ENCODE measurements at places on chromosomes 7 and 10. TPM values are rescaled to one million over a fixed set of nuclear protein-coding genes. Genes with fewer than 3 reads are reported as not detected.

DNA sequence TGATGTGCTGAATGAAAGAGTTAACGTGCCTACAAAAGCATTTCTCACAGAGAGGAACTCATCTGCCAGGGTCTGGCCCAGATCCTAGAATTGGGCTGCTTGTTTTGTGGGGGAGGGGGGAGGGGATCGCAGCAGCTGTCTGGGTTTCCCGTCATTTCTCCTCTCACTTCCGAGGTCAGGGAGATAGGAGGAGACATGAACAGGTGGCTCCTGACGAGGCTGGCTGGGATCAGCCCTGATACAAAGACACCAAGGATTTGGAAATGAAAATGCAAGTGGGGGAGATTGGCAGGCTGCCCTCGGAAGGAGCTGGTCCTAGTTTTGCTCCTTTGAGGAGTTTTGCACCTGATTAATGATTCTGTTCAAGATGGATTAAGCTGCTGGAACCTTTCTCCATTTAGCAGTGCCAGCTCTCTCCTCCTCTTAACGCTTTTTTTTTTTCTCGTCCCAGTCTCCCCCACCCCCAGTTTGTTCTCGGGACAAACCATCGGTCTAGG is 86.8 kb upstream of the KMT2C start:
- DNase-seq = peak; percentile 21

DNA sequence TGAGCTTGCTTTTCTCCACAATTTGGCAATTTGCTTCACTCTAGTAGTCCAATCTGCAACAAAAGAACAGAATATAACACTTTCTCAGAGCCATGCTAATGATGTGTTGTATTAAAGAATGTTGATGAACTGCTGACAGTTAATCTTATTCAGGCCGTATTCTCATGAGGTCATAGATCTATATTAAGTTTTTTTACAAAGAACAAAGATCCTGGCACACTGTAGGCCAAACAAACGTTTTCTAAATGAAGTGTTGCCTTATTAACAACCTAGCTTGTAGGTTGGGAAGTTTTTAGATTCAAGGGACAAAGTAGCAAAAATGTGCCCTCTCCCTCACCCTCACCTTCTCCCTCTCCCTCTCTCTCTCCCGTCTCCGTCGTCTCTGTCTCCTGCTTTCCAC is 6.8 kb downstream of the HILPDA start:
- no peak for DNase-seq

DNA sequence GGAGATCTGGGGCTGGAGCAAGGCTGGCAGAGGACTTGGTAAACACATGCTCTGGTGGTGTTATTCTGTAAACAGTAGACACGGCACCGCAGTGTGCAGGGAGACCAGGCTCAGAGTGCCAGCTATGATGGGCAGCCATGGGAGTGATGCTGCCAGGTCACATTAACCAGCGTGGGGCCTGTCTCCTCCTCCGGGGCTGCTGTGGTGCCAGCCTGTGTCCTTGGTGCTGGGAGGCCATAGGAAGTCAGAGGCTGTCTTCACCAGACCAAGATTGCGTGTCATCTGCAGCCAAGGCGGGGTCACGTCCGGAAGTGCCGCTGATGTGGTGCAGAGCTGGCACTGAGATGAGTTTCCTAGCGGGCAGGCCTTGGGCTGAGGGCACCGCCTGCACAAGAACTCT is 236.0 kb downstream of the GLRX3 start:
- no peak for DNase-seq

DNA sequence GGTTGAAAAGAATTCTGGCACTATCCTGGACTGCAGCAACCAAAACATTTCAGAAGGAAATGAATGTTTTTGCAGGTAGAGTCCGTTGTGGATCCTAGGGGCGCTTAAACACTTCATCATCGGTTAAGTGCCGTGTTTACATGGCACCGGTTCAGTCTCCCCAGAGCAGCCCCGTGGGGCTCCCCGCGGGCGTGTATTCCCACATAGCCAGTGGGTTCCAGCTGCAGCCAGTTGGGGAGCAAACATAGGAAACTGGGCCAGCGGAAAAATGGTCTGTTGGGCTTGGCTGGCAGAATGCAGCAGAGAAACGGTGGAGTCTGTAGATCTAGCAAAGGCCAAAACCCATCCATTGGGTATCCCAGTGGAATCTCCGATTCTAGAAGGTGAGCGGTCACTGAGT is 113.0 kb upstream of the SH2B2 start:
- DNase-seq = no peak

- no peak for DNase-seq
Measured at GRCh38 chr10:127118034-127118433, 78.4 kb downstream of the INSYN2A start.

DNA sequence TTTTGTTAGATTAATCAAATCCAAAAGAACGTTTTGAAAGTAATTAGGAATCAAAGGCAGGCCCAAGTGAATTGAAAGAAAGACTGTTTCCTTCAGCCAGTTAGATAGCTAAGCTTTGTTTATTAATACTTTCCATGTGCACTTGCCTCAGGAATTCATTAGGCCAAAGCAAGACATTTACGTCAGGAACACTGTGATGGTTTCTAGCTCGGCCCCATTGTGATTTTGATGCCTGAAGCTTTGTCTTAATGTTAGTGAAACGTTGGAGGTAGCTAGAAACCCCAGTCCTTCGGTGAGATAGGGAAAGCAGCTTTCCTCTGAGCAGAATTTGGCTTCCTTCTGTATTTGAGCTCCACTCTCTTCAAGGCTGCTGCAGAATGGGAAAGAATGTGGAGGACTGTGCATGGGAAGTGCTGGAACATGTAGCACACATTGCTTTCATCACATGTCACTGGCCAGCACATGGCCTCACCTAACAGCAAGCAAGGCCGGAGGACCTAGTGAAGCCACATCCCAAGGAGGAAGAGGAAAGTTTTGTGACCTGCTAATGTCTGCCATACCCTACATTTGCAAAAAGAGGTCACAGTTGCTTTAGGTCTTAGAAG is 64.1 kb downstream of the PCGF5 start:
- DNase-seq = no peak

DNA sequence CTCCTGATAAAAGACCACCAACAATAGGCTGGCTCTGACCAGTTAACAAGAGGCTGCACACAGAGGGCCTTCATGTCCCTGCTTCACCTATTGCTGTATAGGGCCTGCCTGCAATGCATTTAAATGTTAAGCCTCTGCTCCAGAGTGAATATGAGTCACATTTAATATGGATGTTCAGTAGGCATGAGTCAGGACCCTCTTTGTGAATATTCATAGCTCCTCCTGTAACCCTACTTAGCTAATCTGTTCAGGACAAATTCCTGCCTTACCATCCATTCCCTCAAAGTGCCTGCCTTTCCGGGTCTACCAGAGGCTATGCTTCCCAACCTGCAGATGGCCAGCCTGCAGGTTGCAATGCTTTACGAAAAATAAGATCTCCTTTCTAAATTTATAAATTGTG is 32.5 kb downstream of the ARHGAP22 start:
- DNase-seq = no peak

GRCh38 chr7:33237036-33237435 is 107.7 kb downstream of the BBS9 start:
- no peak for DNase-seq

- no peak for DNase-seq
Measured at GRCh38 chr7:158329686-158330085, 257.9 kb downstream of the PTPRN2 start.

DNA sequence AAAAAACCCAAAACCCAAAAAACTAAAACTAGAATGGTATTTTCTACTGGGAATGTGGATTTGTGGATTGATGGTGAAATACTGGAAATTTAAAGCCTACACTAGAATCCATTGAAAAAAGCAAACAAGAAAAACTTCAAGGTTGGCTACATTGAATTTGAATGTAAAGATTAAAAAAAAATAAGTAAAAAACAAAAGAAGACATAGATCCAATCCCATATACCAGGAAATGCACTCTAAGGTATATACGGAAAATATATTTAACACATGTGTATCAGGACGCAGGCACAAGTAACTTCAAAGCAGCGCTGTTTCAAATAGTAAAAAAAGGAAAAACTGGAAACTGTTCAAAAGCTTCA is 754 bp upstream of the BBS9 start:
- DNase-seq = no peak

DNA sequence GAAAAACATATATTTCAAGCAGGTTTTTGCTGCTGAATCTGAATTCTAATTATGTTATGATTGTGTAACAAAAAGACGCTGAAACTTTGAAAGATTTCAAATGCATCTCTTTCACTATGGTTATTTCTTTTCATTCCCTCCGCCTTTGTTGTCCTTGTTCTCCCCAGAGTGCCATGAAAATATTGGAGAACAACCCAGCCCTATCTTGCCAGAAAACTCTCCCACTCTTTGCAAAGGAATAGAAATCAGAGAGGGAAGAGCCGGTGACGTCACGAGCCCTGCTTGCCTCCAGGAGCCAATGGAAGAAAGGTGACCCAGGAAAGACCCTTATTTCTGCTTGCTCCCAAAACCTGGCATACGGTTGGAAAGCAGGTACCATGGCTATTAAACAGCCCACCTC is 3.4 kb downstream of the GFRA1 start:
- DNase-seq = no peak

DNA sequence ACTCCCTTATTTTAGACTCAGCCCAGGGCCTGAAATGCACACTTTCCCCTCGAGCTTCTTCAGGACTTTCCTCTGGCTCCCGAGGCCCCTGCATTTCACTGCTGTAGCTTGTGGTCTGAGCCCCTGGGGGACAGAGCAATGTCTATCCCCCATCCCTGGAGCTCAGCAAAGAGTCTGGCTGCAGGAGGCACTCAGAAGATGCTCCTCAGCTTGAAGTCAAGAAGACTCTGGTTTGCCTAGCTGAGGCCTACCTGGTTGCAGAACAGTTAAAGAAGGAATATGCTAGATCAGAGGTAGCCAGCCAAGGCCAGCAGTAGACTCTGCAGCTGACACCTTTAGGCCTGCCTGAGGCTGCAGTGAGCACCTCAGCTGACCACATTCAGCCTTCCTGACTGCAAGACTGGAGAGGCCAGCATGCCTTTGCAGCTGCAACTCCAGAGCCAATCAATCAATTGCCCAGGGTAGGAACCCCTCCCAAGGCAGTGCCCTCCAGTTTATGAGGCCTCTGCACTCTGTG is 36.9 kb upstream of the IKZF1 start:
- DNase-seq = no peak

- DNase-seq = no peak
Measured at GRCh38 chr10:75801121-75801520, 369.7 kb downstream of the LRMDA start.

- no peak for DNase-seq
Measured at GRCh38 chr7:70312336-70312735, 714.1 kb downstream of the AUTS2 start.

DNA sequence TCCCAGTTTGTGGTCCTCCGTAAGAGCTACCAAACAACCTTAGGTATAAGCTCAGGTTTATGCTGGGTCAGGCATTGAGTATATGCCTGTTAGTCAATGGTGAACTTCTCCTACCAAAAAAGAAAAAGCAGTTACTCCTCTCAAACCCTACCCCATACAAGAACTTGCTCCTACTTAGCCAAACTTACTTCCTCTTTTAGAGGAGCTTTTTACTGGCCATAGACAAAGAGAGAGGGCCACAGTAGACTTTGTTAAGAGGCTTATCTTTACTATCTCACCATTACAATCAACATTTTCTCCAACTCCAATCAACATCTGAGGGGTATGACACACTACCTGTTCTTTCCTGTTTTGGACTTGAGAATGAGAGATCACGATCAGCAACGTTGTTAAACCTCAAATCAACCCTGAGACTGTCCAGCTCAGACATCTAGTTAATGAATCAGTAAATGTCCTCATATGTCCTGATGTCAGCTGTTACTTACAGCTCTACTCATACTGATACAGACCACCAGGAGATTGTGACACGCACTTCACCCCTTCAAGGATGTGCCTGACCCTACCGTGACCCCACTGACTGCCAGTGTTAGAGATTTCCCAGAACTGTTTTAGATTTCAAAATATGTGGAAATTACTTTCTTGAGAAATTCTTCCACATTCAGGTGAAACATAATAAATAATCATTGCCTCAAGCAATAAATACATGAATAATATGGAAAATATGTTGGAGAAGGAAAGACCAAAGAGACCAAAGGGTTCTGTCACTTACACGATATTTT is 18.4 kb upstream of the CCDC71L start:
- no peak for DNase-seq

GRCh38 chr7:92653136-92653535 is 62.9 kb upstream of the FAM133B start:
- DNase-seq = no peak

GRCh38 chr7:115037128-115037802 is 115.4 kb downstream of the MDFIC start:
- DNase-seq = no peak

GRCh38 chr7:150367677-150368095 is 936 bp upstream of the REPIN1 start:
- DNase-seq = no peak

- peak; percentile 58 for DNase-seq
Measured at GRCh38 chr7:6167004-6167551, 105.3 kb downstream of the CYTH3 start.

GRCh38 chr7:28407651-28408050 is 4.7 kb upstream of the CREB5 start:
- no peak for DNase-seq

DNA sequence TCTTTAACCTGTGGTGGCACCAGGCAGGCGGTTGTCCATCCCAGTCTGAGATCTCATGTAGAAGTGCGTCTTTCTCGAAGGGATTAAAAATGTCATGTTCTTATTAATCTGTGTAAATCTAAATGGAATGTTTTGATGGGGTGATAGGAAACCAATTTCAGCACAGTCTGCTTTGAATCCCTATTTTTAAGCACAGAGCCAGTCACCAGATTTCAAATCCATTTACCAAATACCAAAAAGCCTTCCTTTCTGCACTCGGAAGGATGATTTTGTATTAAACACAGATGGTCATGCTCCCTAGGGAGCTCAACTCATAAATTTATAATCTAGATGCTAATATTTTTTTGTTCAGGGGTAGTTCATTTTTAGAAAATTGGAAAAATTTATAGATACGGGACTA is 160.6 kb upstream of the AOAH start:
- DNase-seq = no peak

DNA sequence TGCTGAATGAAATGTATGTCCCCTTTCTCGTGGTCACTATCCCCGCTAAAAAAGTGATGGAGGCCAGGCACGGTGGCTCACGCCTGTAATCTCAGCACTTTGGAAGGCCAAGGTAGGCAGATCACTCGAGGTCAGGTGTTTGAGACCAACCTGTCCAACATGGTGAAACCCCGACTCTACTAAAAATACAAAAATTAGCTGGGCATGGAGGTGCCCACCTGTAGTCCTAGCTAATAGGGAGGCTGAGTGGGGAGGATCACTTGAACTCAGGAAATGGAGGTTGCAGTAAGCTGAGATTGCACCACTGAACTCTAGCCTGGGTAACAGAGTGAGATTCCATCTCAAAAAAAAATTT is 91.4 kb upstream of the MKLN1 start:
- DNase-seq = no peak

- DNase-seq = no peak
Measured at GRCh38 chr10:100520811-100521210, 1.1 kb upstream of the SEC31B start.

GRCh38 chr7:45582868-45583277 is 8.7 kb downstream of the ADCY1 start:
- DNase-seq = no peak

GRCh38 chr7:16203065-16203464 is 218.3 kb downstream of the CRPPA start:
- no peak for DNase-seq

Gene TAS2R4
- total RNA-seq = 0.10 TPM

Gene NUDT1
- total RNA-seq = 15.7 TPM

Gene CXCL12
- 109 TPM for total RNA-seq

Gene SDK1
- 2.8 TPM for total RNA-seq

Gene RNF32
- total RNA-seq = 0.31 TPM

Gene NYAP1
- 0.51 TPM for total RNA-seq

Gene EN2
- total RNA-seq = 0.07 TPM

Gene RPS24
- 568 TPM for total RNA-seq

Gene ZWINT
- total RNA-seq = 2.9 TPM

Gene LRCH4
- total RNA-seq = 22.0 TPM

Gene LLCFC1
- total RNA-seq = not detected

Gene IKZF1
- 1.5 TPM for total RNA-seq

Gene GNAT3
- total RNA-seq = not detected
